Sigmoid colon (tissue), 7 donors: ENCODE measurements at places on chromosomes 16 and 17. TPM values are rescaled to one million over a fixed set of nuclear protein-coding genes. Genes with fewer than 3 reads are reported as not detected.

The PRR29 gene
- total RNA-seq, result not detected

The KRT20 gene
- total RNA-seq, result 2.1 TPM

The IL34 gene
- total RNA-seq, result 4.6 TPM

The TP53TG3B gene
- not detected for total RNA-seq

The DPEP3 gene
- not detected for total RNA-seq

The KRTAP2-3 gene
- total RNA-seq, result not detected

The CSH2 gene
- total RNA-seq, result not detected

GRCh38 chr17:77066165-77066564, 74.6 kb upstream of the SEC14L1 start:
- no peak for DNase-seq

- no peak for DNase-seq
Measured at GRCh38 chr17:81483862-81484194, 28.8 kb downstream of the ACTG1 start.

GRCh38 chr16:29756654-29757053, 10.9 kb upstream of the C16orf54 start:
- DNase-seq, result no peak

DNA sequence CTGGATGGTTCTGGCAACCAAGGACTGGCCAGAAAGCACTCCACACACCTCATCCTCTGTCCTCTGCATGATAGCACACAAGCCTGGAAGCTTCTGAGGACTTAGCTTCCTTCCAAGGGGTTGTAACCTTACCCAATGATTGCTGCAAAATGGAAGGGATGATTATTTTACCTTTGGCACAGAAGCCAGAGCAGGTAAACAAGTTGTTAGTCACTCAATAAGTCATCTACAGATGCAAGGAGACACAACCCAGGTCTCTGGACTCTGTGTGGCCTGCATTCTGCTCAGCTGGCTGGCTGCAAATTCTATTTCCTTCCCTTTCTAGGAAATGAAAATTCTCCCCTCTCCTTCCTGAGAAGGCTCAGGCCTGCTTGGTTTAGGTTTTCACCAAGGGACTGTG, 26.7 kb upstream of the DYNLL2 start:
- DNase-seq, result no peak

DNA sequence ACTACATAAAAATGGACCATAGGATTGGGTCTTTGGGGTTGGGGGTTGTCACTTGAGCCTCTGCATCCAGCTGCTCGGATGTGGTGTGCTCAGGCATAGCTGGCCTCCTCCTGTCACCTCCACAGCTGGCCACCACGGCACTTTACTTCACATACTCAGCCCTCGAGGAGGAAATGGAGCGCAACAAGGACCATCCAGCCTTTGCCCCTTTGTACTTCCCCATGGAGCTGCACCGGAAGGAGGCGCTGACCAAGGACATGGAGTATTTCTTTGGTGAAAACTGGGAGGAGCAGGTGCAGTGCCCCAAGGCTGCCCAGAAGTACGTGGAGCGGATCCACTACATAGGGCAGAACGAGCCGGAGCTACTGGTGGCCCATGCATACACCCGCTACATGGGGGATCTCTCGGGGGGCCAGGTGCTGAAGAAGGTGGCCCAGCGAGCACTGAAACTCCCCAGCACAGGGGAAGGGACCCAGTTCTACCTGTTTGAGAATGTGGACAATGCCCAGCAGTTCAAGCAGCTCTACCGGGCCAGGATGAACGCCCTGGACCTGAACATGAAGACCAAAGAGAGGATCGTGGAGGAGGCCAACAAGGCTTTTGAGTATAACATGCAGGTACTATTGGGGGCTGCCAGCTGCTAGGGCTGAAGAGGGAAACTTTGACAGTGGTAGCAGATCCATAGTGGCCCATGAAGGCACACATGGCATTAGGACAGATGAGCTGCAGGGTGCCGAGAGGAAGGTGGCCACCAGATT, 30.8 kb downstream of the CDIP1 start:
- DNase-seq, result no peak

DNA sequence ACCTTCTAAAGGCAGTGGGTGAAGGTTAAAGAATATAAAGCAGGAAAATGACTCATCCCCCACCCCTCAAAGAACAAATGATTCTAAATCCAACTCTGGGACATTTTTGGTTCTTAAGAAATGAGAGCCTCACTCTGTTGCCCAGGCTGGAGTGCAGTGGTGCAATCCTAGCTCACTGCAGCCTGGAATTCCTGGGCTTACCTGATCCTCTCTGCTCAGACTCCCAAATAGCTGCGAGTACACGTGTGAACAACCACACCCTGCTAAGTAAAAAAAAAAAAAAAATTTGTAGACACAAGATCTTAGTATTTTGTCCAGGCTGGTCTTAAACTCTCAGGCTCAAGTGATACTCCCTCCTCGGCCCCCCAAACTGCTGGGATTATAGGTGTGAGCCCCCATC, 298.8 kb upstream of the MAF start:
- no peak for DNase-seq

- DNase-seq, result peak; percentile 86
Measured at GRCh38 chr17:17808706-17809432, 27.9 kb downstream of the SREBF1 start.

DNA sequence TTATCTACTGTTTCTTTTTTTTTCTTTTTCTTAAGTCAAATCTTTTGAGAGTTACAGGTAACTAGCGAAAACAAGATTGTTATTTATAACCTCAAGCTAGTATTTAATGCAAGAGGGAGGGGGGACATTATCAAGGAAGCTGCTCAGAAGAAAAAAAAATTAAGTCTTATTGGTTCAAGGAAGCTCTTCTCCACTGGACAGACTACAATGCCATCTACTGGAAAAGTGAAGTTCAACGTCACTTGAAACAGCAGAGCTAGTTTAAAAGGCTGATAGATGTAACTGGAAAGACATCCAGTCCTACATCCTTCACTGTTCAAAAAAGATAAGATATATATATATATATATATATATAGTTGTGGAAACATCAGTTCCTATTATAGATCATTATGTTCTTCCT, 418.0 kb upstream of the PSMD7 start:
- no peak for DNase-seq

DNA sequence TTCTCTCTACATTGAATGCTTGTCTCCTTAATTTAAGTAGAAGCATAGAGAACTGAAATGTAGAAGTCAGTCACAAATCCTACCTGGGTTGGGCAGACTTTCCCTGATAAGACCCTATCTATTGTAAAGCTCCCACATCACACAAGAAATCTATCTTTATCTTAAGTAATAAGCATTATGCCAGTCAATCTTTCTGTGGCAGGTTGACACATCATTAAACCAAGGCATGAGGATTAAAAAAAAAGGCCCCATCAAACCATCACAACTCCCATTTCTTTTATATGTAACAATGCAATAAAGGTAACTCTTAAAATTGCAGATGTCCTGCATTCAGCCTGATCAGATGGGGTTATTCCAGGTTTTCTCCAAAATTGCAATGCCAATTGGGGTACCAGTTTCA, 311.8 kb downstream of the TOX3 start:
- no peak for DNase-seq

- DNase-seq, result peak; percentile 81
Measured at GRCh38 chr17:57243171-57243622, 13.1 kb upstream of the MSI2 start.

GRCh38 chr16:61813339-61813738, 222.9 kb downstream of the CDH8 start:
- no peak for DNase-seq

DNA sequence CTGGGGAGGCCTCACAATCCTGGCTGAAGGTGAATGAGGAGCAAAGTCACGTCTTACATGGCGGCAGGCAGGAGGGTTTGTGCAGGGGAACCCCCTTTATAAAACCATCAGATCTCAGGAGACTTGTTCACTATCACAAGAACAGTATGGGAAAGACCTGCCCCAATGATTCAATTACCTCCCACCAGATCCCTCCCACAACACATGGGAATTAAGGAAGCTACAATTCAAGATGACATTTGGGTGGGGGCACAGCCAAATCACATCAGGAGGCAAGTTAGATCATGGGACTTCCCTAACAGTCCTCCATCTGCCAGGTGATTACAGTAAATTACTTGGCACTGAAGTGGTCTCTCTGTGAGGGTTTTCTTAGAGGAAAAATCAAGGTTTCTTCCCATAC, 5.3 kb downstream of the TMEM114 start:
- DNase-seq, result no peak

GRCh38 chr16:67001726-67002125, 13.3 kb downstream of the CES4A start:
- no peak for DNase-seq

- no peak for DNase-seq
Measured at GRCh38 chr17:34423978-34424813, 61.2 kb upstream of the CCL1 start.

DNA sequence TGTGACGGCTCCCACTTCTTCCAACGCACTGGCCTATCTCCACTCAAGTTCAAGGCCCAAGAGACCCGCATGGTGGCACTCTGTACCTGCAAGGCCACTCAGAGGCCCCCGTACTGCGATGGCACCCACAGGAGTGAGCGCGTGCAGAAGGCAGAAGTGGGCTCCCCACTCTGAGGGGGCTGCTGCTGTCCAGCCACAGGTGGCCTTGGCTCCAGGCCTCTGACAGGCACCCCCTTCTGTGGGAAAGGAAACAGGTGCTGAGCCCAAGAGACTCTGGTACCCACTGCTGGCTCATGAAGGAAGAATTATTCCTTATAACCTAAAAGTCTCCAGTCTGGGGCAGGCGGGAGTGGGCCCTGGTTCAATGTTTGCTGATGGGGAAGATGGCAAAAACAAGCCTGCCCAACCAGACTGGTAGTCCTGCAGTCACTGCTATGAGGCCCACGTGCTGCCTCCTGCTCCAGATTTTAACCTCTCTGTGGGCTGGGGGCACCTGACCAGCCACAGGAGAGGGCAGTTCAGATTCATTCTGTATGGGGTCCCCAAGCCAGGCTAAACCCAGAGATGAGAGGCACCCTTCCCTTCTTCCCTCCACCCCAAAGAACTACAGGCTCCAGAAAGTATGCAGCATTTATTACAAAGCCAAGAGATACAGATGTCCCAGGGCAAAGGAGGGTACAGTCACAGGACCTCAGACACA, 3.3 kb downstream of the CISD3 start:
- DNase-seq, result no peak

GRCh38 chr17:7889166-7889955, 772 bp downstream of the CHD3 start:
- peak; percentile 99 for DNase-seq

DNA sequence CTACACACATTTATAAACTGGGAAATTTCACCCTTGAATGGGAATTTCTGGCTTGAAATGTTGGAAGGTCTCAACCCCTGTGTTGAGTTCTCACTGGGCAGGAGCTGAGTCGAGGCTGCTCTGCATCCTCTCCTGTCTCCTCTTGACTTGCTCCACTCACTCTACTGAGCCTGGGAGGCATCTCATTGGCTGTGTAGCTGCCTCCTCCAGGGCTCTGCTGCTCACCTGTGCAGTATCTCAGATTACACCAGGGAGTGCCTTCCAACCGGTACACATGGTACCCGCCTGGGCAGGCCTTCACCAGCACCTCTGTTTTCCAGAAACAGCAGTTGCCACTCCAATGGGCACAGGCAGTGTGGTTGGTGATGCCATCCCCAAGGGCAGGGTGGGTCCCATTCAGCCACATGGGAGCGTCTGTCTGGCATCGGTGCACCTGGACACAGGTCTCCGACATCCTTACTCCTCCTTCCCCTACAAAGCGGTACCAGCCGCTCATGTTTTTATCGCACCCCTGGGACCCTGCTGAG, 3.7 kb downstream of the GP2 start:
- no peak for DNase-seq

DNA sequence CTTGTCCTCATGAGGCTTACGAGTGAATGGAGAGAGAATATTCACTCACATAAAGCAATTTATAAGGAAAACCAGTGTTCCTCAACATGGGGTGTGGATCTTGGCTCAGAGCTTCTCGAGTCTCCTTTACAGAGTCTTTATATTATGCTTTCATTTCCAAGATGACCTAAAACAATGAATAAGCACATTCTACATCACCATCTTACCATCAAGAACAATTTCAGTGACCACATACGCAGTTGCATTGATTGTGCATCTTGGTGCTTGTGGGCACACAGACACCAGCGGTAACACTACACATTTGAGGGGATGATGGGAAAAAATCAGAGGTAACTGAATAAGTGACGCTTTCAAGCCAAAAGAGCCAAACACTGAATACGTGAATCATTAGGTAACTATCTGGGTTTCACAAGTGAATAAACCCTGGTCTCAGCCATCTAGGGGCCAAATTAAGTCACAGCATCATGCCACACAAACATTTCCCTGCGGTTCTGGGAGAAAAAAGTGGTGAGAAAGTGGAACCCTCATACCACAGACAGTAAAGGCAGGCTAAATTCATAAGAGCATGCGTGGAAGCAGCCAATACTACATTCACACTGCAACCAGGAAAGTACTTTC, 9.4 kb downstream of the CWC25 start:
- DNase-seq, result no peak

DNA sequence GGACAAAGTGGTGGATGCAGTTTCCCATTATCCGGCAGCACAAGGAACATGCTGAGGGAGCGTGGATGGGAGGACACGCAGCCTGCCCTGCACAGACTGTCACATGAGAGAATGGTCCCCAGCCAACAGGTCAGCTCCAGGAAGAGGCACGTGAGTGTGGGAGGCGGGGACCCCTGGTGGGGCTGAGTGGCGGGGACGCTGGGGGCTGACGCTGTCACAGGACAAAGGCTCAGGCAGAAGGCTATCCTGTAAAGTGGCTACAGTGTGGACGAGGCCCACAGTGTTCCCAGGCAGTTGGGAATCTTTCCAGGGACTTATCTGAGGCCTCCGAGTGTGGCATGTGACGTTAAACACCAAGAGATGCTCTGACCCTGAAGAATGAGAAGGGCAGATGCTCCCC, 30.4 kb downstream of the MBTPS1 start:
- DNase-seq, result no peak

GRCh38 chr16:51143196-51143977, 7.7 kb downstream of the SALL1 start:
- no peak for DNase-seq

DNA sequence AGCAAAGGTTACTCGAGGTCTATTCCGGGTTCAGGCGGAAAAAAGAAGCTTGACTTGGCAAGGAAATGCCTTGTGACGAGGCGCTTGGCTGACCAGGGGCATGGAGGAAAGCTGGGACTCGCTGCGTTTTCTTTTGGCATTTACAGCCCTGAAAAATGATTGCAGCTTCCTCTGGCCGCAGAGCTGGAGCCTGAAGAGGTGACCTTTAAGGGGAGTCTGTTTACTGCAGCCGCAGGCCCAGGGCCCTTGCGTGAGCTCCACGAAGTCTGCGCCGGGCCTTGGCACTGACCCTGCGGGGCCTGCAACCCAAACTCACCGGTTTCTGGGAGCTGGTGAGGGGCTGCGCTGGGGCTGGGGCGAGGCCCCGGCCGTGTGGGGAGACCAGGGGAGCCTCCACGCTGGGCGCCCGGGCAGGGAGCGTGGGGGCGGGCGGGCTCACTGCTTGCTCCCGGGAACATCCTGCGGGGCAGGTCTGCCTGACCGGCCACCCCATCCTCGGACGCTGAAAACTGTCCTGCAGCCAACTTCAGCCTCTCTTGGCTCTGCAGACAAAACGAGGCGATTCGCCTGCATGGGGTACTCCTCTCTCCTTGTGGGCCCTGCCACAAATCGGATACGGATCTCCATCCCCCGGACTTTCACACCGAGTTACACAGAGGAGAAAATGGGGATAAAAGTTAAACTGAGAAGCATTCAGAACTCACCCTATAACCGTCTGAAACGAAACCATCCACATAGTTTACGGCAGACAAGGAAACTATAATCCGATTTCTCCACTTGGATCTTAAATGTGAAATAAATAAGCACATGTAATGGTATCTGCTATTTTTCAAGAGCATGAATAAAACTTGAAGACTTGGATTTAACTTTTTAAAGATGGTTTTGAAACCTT, 206.3 kb upstream of the FOXF1 start:
- DNase-seq, result peak; percentile 92
